NCI-H1436 (cell line): ENCODE measurements at places on chromosomes 1 and 21.

DNA sequence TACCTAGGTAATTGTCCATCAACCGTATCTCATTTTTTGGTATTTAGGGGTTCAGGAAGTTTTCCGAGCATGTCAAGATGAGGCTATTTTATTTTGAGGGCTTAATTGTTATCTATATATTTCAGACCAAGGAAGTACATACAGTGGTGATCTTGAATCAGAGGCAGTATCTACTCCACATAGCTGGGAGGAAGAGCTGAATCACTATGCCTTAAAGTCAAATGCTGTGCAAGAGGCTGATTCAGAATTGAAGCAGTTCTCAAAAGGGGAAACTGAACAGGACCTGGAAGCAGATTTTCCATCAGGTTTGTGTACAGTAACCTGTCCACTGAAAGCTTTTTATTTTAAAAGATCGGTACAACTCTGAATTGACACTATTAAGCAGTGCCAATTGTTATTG is 130.2 kb downstream of the ZMYM4 start:
- DNase-seq: no peak

- no peak for DNase-seq
These were observed 44.1 kb downstream of the STYXL2 start for GRCh38 chr1:167137793-167138510.

- no peak for DNase-seq
These were observed 50.0 kb upstream of the SYT6 start for GRCh38 chr1:114203595-114204128.

DNA sequence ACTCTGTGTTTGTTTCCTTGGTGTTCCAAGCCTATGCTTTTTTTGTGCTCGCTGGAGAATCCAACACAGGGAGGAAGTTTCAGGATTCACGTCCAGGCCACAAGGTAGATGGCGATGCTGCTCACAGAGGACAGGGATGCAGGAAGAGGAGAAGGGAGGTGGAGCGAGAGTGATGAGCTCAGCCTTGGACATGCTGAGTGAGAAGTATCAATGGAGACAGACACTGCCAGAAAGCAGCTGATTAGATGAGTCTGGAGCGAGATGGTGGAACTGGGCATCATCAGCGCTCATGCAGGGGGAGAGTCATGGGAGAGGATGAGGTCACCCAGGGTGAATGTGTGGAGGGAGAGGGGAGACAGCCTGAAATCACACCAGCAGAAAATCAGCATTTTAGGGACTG is 110.0 kb downstream of the GLUL start:
- DNase-seq: no peak

GRCh38 chr1:219039682-219040154 is 134.0 kb upstream of the LYPLAL1 start:
- no peak for DNase-seq

- no peak for DNase-seq
These were observed 518.5 kb upstream of the ZRANB2 start for GRCh38 chr1:71599306-71599705.

DNA sequence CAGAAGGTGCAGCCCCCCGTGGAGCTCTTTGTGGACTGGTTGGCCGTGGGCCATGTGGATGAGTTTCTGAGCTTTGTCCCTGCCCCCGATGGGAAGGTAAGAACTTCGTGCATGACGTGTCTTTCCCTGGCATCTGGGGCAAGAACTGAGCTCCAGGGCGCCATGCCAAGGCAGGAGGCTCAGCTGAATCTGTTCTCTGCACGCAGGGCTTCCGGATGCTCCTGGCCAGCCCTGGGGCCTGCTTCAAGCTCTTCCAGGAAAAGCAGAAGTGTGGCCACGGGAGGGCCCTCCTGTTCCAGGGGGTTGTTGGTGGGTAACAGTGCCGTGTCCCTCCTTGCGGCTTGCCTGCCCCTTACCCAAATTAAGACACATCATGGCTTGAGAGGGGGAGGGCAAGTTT is 27.7 kb downstream of the PADI3 start:
- no peak for DNase-seq

- no peak for DNase-seq
These were observed 8.4 kb downstream of the SAMD11 start for GRCh38 chr1:932173-932510.

- no peak for DNase-seq
These were observed 593.1 kb downstream of the PTBP2 start for GRCh38 chr1:97314685-97315084.

DNA sequence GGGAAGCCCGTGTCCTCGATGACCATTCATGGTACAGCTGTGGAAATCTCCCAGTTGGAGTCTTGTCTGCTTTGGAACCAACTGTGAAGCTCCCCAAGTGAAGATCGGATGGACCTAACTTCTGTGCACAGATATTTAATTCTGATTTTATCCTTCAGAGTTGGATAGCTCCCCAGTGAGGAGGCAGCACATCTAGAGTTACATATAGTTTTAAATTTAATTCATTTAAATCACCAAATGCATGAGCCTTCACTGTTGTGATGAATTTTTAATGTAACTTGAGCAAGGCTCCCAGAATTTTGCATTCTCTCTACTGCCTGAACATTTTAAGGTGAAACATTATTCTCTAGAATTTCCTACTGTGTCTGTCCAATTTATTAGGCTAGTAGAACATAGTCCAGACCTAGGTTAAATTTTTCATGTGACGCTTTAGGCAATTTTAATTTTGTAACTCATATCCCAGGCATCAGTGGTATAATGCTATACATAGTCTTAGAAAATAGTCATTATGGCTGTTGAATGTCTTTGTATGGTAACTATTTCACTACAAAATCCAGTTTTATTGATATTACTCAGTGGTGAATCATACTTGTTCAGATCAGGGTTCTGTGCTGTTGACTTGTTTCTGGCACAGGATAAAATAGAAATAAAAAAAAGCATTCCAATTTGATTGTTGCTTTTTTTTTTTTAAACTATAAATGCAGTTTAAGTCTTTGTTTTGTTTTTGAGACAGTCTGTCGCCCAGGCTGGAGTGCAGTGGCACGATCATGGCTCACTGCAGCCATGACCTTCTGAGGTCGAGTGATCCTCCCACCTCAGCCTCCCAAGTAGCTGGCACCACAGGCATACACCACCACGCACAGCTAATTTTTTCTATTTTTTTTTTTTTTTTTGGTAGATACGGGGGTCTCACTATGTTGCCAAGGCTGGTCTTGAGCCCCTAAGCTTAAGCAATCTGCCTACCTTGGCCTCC is 66.9 kb downstream of the PRDM2 start:
- no peak for DNase-seq

DNA sequence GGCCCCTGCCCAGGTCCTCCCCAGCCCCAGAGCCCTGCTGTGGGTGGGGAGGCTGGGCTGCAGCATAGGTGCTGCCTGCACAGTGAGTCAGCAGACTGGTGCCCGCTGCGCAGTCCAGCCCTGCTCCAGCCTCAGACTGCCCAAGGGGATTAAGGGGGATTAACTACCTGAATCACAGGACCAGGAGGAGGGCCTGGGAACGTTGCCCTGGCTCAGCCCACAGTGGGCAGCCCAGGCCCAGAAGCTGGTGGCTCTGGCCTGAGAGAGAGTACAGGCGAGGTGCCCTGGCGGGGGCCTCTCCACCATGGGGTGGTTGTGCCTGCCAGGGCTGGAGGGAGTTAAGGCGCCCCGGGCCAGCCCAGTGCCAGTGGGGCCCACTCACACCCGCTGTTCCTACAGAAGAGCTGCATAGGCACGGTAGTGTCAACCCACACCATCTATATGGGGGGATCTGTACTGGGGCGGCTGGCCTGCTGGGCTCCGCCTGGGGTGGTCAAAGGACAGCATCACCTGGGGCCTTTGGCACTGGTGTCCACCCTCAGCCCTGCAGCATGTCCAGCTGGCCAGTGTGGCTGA is 2.3 kb downstream of the OBSCN start:
- DNase-seq: no peak

DNA sequence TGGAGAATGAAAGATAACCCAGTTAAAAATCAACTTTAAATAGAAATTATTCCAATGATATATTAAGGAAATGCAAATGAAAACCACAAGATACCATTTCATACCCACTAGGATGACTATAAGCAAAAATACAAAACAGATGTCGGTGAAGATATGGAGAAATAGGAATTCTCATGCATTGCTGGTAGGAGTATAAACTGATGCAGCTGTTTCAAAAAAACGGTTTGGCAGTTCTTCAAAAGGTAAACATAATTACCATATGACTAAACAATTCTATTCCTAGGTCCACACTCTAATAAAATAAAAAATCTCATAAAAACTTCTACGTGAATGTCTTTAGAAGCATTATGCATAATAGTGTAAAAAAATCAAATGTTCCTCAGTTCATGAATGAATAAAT is 763.3 kb upstream of the BRINP3 start:
- no peak for DNase-seq

DNA sequence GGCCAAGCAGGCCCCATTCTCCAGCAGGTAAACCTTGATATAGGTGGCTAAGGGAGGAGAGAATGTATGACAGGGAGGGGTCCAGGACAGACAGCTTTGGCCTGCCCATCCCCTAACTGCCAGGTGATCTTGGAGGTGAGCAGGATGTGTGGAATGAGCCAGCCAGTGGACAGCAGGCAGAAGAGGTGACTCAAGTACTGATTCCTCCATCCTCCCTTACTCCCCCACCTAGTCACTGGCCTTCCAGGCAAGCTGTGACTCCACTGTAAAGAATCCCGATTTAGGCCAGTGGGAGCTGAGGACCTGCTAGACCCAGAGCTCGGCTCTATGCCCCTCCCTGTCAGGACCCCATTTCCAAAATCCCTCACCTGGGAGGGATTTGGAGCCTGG is 36.6 kb downstream of the RIMS3 start:
- no peak for DNase-seq

DNA sequence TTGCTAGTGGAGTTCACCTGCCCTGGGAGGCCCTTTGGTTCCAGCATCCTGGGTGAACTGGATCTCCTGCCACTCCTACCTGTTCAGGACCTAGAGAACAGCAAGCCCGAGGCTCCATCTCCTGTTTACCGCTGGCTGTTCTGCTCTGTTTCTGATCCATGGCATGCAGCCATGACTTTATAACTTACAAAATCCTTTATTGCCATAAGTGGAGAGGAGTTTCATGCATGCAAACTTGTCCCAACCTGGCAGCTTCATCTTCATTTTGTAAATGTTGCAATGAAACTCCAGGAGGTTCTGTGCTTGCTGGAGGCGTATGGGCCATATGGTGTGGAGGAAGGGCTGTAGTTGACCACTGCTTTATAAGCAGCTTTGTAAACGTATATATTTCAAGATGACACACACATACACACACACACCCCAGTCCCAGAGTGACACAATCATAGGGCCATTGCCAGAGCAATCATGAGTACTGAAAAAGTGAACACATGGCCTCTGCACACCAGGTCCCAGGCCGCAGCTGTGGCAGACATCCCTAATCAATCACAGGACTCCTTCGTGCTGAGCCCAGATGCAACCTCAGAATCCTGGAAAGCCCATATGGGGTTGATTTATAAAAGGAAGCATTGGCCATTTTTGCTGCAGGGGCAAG is 69.0 kb downstream of the UBIAD1 start:
- no peak for DNase-seq

DNA sequence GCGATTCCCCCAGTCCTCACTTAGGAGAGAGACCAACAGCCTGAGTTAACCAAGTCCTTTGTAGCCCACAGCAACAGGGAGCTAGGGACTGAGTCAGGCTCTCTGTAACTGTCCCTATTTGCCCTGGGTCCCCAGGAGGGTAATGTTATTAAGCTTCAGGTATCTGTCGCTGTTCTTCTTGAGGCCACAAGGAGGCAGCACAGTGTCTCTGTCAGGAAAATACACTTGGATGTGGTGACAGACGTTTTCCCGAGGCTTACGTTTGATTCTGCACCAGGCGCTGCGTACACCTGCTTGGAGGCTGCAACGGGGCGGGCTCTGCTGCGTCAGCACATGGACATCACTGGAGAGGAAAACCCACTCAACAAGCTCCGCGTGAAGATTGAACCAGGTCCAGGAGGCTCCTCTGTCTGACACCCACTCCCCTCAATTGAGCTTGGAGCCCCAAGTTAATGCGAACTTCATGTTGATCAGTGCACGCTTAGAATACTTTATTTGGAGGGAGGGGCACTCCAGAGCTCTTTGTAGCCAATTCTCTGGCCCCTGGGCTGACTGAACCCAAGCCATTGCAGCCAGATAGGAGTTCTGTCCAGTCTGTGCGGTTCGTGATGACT is 10.7 kb upstream of the ELF3 start:
- DNase-seq: peak; percentile 81

DNA sequence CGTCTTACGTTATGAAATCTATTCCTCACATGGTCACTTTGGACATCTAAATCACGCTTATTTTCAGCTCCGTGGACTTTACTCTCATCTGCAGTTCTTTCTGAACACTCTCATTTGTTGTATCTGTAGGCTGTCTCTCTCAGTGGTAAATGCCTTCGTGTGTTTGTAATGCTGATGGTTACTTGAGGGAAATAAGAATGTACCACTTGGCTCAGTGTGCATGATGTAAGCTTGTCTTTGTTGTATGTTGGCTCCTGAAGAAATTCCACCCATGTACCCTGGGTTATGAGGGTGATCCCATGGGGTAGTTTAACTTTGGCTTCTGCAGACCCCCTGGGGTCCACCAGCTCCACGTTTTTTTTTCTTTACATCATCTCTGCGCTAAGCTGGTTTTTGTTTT is 378.4 kb downstream of the SETD4 start:
- no peak for DNase-seq

GRCh38 chr1:109923946-109924275 is 13.3 kb downstream of the CSF1 start:
- no peak for DNase-seq

DNA sequence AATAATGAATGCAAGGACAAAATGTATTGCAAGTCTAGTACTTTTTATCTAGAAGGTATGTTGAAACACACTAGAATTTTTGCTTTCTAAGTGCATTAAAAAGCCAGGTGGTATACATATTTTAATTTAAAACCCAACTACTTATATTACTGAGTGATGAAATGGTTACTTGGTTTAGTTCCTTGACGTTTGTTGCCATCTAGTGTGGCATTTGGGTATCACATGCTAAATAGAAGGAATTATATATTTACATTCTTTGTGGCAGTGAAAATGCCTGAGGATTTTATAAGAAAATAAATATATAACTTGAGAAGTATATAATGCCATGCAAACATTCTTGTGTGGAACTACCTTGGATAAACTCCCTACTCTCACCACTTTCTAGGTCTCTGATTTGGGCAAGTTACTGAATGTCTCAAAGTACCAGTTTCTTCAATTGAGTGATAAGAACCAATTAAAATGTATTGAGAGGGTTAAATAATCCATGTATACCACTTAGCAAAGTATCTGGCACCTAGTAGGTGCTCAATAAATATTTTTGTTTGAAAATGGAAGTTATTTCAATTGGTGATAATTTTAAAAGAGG is 69.6 kb downstream of the SDCCAG8 start:
- peak; percentile 49 for DNase-seq

GRCh38 chr1:57638239-57638638 is 214.4 kb upstream of the DAB1 start:
- no peak for DNase-seq

DNA sequence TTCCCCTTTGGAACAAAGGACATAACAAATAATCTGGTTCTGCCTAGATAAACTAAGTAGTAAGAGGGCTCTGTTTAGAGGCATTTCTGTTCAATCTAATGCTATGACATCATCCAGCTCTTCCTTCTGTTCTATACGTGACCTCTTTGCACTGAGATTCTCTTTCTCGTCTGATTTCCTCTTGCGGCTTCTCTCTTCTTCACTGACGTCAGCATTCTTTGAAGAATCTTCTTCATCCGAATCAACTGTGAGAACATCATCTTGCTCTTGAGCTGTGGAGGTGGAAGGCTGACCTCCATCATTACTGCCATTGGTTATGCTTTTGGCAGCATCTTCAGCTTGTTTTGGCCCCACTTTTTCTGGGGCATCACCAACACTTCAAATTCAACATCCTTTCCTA is 130.4 kb downstream of the HS2ST1 start:
- DNase-seq: no peak

- DNase-seq: no peak
These were observed 37.1 kb downstream of the NEXN start for GRCh38 chr1:77925518-77925917.

GRCh38 chr1:234706931-234707330 is 97.0 kb upstream of the IRF2BP2 start:
- DNase-seq: no peak
